ENCODE measurements at places on chromosomes 1 and 21. TPM values are rescaled to one million over a fixed set of nuclear protein-coding genes. Genes with fewer than 3 reads are reported as not detected.

OR6K3 gene
- total RNA-seq, result not detected

NOC2L gene
- 62.0 TPM for total RNA-seq

CELA2A gene
- not detected for total RNA-seq

CLIC4 gene
- total RNA-seq, result 157 TPM

PSMA5 gene
- total RNA-seq, result 35.8 TPM

SLC45A1 gene
- total RNA-seq, result 0.98 TPM

HAO2 gene
- total RNA-seq, result not detected
